ACHN (cell line): ENCODE measurements at places on chromosomes 1 and 21.

DNA sequence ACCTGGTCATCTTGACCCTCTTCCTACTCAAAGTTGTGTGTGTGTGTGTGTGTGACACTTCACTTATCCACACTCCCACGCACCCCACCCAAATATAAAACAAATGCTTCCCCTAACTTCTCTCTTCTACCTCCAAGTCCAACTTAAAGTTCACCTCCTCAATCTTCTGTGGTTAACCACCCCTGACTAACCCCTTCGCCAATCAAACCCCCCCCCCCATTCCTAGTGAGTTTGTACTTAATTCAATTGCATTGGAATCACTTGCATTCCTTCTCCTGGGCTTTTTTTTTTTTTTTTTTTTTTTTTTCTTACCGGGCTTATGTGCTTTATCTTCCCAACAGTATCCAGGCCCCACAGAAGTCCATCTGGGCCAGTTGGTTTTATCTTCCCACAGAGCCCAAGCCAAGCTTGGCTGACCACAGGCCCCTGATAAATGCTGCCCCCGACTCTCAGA, 78.4 kb downstream of the CD58 start:
- no peak for DNase-seq

- DNase-seq: no peak
Observed at GRCh38 chr1:225842074-225842473, 32.1 kb downstream of the EPHX1 start.

- no peak for DNase-seq
Observed at GRCh38 chr1:116581323-116581885, 10.6 kb upstream of the CD58 start.

DNA sequence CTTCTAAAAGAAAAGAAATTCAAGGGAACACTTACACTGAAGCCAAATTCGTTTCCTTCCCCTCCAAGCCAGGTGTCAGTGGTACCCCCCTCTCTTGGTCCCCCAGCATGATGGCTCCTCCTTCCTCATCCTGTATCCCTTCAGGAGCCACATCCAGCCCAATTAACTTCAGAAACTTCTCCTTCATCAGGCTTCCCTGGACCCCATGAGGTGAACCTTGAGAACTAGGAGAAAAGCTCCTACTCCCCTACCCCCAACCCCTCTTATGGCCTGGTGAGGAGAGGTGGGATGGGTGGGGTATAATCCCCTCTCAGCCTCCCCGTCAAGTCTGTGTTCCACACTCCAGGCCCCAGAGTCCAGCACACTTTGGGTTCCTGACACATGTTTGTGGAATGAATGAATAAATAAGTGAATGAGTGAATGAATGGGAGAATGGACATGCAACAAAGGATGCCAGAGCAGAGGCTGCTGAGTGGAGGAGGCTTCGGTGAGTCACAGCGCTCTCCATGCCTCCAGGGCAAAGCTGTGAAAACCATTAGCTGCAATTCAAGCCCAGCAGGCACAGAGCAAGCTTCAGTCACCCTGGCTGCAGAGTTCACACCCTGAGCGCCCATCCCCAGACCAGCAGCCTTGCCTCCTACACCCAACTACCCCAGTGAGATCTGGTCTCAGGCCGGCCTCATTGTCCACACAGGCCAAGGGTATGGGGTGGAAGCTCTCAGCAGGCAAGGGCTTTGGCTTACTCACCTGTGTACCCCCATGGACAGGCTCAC, 43.8 kb downstream of the BATF3 start:
- DNase-seq: no peak

- peak; percentile 90 for DNase-seq
Observed at GRCh38 chr1:155050560-155051341, at the start of gene ADAM15. Gene ADAM15, plus strand, starts transcription at chr1:155051316. Its CDS starts 71 bp downstream, at chr1:155051387.

DNA sequence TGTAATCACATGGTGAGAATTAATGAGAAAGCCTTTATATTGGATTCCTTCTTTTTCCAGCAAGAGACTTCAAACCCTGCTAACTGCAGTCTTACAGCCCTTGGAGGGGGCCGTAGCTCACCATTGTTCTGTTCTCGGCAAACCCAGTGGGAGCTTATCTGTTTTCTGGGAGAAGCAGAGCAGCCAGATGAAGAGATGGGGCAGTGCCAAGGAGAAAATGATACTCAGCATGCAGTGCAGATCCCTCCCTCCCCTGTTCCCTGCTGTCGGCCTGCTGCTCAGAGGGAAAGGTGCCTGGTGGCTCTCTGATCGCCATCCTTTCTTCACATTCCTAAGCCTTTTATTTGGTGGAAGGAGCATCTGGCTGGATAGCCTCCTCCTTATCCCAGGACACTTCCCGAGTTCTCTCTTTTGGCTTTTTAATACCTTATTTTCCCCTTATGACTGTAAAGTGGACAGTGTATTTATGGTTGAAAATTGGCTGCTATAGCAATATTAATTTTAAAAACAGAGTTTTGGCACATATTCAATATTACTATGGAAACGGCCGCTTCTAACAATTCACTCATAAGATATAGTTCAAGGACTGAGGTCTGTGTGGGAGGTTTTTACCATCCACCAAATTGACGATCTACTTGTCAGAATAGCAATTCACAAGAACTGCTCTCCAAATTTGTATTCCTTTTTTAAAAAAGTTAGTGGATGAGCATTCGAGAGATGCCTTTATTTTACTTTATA, 203.4 kb downstream of the CRB1 start:
- DNase-seq: no peak

DNA sequence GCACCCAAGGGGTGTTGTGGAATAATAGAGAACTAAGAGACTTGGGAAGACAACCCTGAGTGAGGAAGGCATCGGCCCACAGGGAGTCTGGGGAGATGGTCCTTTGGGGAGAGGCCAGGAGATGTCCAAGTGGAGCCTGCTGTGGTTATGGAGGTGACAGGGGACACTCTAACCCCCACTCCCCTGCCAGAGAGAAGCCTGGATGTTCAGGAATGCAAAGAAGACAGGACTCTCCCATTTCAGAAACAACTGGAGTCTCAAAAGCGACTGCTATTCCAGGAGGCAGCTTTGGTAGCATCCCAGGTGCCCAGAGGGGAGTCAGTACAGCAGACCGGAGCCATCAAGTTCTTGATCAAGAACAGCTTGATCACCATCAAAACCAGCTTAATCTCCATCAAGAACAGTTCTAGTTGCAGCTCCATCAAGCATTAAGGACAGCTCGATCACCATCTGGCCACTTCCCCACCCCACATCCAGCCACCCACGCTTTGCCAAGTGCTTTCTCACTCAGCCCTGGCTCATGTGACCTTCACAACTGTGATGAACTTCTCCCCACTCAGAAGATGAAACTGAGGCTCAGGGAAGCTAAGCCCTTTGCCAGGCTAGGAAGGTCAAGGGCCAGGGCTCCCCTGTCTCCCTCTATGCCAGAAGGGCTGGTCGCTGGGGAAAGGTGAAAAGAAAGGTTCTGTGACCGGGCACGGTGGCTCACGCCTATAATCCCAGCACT, 743 bp downstream of the CD52 start:
- DNase-seq: no peak

GRCh38 chr1:35668506-35668905, 27.2 kb upstream of the PSMB2 start:
- DNase-seq: no peak

GRCh38 chr1:58816747-58817221, 32.9 kb upstream of the JUN start:
- DNase-seq: no peak
